GM23338 (cell line): ENCODE measurements at places on chromosomes 5 and 9. TPM values are rescaled to one million over a fixed set of nuclear protein-coding genes. Genes with fewer than 3 reads are reported as not detected.

BTNL8 gene
- total RNA-seq, result 0.85 TPM in 1 of 2 replicates, not detected in the other

SLC2A8 gene
- 28.9 and 34.1 TPM in 2 replicates for total RNA-seq

HTR4 gene
- total RNA-seq, result 0.10 TPM in 1 of 2 replicates, not detected in the other

MLANA gene
- not detected in 2 replicates for total RNA-seq

DNA sequence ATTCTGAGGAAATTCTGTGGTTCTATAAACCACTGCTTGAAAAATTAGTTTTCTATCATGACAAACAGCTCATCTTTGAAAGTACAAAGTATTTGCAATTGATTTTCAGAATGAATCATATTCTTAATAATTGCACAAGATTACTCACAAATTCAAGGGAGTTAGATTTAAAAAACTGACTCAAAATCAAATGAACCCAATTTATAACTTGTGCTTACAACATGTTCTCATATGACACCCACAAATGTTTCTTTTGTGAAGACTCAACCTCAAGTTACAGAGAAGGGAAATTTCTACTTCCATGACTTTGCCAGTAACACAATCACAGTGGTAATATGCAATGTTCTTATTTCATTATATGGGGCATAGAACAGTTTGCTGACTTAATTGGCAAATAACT lies 272.0 kb upstream of the ACTBL2 start:
- no peak for DNase-seq

DNA sequence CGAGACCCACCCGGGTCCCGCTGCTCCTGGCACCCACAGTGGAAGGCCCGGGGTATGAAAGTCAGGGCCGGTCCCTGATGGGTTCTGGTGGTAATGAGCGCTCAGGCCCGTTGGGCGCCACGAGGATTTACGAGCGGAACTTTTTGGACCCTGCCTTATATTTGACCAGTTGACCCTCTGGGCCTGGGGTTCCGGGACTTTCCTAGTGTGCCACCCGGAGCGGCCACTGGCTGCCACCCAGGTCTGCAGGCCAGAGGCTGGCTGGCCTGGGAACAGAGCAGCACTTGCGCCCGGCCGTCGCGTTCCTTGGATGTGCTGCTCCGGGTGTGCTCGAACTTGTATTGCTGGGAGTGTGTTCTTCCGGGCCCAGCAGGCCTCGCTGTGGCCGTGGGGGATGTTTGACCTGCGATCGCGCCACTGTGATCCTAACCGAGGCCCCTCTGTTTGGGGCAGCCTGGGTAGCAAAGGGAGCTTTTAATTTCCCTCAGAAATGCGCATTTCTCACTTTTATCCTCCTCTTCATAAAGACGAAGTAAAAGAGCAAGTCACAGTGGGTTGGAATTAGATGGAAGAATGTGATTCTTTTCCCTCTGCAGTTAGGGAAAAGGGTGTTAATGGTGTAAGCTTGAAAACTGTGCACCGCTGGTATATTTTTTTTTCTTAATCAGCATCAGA lies 1.2 kb downstream of the F2RL1 start:
- peak; percentile 43 for DNase-seq

DNA sequence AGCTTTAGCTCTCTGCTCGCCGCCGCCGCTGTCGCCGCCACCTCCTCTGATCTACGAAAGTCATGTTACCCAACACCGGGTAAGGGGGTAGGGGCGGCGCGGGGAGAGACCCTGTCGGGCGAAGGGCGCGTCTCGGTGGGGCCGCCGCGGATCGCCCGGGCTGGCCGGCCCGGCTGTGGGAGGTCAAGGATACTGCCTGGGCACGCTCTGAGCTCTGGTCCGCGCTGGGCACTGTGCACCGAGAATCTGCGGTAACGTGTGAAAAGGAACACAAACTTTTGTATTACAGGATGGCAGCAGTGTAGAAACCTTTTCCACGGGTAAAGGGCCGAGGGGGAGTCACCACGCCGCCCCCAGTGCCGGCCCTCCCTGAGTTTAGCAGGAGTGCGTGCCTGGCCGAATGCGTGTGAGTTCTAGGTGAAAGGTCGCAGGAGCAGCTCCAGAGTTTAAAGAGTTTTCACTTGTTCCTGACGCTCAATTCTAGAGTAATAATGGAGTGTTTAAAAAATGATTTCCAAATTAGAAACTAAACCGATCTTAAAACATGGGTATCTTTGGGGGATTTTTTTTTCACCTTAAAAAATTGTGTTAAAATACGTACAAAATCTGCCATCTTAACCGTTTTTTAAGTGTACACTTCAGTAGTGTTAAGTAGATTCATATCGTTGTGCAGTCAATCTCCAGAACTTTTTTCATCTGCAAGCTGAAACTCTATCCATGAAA lies at the start of gene HSDL2:
Gene HSDL2, plus strand, starts transcription at position 7 of the 723 bp plus-strand sequence. Its CDS starts 56 bp downstream, at position 63.
- peak; percentile 19 for DNase-seq

DNA sequence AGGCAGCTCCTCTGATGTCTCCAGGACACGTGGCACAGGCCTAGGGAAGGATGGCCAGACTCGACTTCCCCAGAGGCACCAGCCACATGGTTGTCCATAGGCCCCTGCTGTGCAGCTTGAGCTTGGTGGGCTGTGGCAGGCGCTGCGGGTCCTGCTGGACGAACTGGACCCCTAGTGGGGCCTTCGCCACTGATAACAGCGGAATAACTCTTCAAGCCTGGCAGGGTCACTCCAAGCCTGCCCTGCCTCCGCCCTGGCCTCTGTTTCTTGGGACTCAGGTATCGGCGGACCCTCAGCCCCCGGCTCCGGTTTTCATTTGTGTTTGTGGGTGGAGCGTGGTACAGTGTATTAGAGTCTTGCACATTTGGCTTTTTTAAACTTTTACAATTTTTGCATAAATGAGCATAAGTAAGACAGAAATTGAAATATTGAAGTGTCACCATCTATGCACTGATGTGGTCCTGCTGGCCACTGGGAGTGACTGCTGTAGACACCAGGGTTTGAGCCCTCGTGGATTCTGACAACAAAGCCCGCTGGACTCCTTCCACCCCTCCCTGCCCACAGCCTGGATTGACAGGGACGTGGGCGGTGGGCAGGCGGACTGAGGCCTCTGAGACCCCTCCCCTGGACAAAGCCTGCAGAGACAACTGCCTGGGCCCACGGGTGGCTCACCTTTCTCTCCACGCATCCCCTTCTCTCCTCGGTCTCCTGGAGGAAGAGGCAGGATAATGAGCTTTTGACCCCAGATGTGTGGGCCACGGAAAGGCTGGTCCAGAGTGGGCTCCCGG lies 3.8 kb downstream of the FCN1 start:
- no peak for DNase-seq

DNA sequence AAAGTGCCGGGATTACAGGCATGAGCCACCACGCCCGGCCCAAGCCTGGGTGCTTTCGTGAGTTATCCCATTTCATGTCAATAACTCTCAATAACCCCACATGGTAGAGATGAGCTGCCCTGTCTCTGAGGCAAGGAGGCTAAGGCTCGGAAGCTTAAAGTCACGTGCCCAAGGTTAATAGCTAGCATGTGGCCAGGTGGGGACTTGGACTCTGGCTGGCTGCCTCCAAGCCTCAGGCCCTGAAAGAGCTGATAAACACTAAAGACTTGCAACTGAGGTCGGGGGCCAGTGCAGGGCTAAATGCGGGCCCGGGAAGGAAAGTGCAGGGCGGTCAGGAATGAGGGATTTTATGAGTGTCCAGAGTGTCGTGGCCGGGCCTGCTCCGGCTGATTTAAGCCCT lies 30.9 kb upstream of the BARHL1 start:
- DNase-seq, result no peak

DNA sequence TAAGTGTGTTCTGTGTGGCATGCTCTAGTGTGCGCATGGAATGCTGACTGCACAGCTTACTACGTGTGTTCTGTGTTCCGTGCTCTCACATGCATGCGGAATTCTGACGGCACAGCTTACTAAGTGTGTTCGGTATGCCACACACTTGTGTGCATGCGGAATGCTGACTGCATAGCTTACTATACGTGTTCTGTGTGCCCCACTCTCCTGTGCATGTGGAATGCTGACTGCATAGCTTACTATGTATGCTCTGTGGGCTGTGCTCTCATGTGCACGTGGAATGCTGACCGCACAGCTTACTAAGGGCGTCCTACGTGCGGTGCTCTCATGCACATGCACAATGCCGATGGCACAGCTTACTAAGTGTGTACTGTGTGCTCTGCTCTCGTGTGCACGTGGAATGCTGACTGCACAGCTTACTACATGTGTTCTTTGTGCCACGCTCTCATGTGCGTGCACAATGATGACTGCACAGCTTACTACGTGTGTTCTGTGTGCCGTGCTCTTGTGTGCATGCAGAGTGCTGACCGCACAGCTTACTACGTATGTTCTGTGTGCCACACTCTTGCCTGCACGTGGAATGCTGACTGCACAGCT lies 548.9 kb downstream of the IRX1 start:
- DNase-seq, result no peak

GRCh38 chr5:37552770-37553719 lies 173.9 kb downstream of the WDR70 start:
- peak; percentile 13 for DNase-seq

- DNase-seq, result no peak
Observed at GRCh38 chr9:129023908-129024233, 4.3 kb downstream of the SH3GLB2 start.

GRCh38 chr5:74167206-74167929 lies 473.2 kb downstream of the ENC1 start:
- DNase-seq, result no peak

GRCh38 chr5:90902651-90903386 lies 344.2 kb downstream of the ADGRV1 start:
- DNase-seq, result no peak

DNA sequence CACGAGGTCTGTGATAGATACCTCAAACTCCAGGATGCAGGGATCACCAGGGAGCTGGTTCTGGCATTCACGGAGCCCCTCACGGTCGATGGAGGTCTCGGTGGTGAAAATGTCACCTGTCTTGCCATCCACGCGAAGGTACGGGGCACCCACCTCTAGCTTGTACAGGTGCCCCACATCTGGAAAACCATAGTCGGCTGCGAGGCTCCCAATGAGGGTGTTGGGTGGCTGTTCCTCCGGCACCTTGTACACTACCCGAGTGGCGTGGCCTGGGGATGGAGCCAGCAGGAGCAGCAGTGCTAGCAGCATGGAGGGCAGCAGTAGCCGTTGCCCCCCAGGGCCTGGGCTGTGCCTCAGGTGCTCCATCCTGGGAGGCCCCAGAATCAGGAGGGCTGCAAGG lies 9.2 kb downstream of the PCDH1 start:
- DNase-seq, result no peak

GRCh38 chr5:160021831-160022446 lies 13.0 kb downstream of the TTC1 start:
- peak; percentile 77 for DNase-seq

DNA sequence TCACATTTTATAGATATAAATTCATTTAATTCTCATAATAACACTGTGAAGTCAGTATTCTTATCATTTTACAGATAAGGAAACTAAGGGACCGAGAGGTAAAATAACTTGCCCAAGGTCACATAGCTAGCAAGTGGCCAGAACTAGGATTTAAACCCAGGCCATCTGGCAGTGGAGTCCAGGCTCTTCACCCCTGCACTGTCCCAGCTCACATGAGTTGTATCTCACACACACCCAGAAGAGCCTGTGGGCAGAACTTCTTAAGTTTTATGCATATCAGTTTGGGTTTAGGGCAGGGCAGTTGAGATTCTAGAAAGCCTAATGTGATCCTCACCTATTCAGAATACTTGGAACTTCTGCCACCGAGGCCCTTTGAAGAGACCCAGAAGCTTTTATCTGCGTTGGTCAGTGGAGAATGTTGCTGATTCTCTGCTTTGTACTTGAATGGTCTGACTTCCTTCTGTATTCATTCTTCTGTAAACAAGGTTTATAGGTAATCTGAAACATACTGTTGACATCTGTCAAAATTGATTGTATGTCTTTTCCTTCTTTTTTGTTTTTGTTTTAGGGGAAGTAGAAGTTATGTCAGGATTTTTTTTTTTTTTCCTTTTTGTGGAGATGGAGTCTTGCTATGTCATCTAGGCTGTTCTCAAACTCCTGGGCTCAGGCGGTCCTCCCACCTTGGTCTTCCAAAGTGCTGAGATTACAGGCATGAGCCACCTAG lies 75.8 kb downstream of the KIAA1958 start:
- no peak for DNase-seq

- no peak for DNase-seq
Observed at GRCh38 chr9:114696814-114697544, 15.0 kb upstream of the TEX48 start.

DNA sequence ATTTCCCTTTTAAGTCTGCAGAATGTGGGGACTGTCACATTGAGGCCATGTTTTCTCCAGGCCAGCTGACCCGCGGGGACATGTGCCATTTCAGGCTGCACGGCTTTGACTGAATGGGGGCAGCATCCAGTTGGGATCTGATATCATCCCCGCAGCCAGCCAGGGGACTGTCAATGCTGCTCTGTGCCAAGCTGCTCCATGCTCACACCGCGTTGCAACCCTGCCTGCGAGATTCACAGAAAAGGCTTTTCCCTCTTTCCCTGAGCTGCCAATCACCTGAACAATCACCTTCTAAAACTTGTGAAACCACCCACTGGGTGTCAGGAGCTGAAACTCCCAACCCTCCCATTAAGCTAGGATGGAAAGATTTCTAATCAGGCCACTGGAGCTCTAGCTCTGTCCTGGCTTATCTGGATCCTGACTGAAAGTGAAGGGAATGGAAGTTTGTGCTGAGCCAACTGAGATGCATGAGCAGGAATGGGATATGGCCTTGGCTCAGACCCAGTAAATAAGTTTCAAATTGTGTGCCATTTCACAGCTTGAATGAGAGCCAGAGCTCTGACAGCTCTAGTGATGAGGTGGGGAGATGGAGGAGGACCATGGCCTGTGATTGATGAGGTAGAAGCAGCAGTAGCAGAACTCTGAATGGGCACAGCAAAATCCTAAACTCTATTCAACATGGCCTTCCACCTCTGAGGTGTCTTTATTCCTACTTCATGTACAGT lies 34.5 kb upstream of the ZNF366 start:
- no peak for DNase-seq

- DNase-seq, result no peak
Observed at GRCh38 chr5:17147617-17148016, 69.8 kb upstream of the BASP1 start.

DNA sequence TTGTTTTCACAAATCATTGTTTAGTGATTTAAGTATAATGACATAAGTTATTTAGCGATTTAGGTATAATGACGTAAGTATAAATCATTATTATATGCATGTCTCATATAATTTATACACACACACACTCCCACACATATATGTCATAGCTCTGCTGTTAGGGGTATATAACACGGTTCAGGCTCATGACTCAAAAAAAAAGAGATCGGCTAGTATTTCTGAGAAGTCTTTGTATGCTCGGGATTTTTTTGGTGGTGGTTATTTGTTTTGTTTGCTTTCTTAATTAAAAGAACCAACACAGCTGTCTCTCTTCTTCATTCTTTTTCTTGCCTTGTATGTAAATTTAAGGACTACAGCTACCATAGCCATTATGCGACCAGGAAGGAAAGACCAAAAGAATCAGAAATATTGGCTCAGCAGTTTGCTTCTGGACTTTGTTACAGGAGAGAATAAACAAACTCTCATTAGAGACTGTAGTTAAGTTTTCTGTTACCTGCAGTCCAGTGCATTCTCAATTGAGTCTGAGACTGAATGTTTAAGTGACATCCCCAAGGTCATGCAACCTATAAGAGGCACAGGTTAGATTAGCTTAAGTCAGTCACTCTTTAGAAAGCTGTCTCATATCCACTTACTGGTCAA lies 83.2 kb upstream of the NREP start:
- no peak for DNase-seq

DNA sequence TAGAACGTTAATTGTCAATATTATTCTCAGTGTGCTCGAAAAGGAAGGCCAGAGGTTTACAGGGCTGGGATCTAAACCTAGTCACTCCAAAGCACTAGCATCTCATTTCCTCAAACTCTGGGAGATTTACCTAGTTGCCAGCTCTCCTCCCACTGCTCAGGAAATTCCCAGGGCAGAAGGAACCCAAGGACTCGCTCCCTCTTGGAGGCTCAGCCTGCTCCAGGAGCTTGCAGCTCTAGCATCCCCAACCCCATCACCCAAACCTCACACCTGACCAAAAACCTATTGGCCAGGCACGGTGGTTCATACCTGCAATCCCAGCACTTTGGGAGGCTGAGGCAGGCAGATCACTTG lies 26.0 kb downstream of the SERINC5 start:
- DNase-seq, result peak; percentile 49
